ENCODE measurements at places on chromosomes 7 and 10.
A peak's percentile ranks its signal among the peaks of the same experiment; 100 is the strongest.

DNA sequence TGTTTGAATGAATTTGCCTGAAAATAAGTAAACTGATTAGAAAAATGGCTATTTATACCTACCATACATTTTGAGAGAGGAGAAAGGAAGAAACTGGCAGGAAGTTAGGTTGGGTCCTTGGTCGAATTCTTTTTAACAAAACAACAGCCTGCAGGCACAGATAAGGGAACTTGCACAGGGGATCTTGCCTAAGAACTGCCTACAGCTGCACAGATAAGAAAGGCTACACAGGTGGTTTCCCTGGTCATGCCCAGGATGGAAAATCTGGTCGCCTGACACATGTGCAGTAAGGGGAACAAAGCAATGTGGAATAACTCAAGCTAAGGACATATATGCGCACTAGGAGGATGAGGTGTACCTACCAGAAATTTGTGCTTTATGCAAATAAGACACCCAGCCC lies 732.1 kb upstream of the POT1 start:
- no peak for DNase-seq

- DNase-seq: no peak
Measured at GRCh38 chr7:55252386-55252785, 112.8 kb upstream of the LANCL2 start.

GRCh38 chr7:121531175-121532070 lies 135.3 kb upstream of the FAM3C start:
- DNase-seq: no peak

DNA sequence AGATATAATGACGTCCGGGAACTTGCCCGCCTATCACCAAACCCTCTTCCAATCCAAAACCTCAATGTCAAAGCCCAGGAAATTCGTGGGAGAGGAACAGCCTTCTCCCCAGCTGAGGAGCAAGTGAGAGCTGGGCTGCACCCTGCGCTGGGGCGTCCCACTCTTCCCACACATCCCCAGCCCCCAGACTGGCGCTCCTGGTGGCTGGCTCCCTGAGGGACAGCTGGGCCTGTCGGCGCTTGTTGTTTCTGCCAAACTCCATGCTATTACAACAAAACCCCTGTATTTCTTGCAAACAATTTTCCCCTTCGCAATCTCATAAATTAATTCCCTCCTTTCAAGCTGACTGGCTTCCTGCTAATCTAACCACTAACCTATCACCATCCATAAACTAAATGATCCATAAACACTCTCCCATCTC lies 53.0 kb downstream of the GRID1 start:
- no peak for DNase-seq

GRCh38 chr10:7969623-7970022 lies 84.9 kb upstream of the GATA3 start:
- DNase-seq: no peak

DNA sequence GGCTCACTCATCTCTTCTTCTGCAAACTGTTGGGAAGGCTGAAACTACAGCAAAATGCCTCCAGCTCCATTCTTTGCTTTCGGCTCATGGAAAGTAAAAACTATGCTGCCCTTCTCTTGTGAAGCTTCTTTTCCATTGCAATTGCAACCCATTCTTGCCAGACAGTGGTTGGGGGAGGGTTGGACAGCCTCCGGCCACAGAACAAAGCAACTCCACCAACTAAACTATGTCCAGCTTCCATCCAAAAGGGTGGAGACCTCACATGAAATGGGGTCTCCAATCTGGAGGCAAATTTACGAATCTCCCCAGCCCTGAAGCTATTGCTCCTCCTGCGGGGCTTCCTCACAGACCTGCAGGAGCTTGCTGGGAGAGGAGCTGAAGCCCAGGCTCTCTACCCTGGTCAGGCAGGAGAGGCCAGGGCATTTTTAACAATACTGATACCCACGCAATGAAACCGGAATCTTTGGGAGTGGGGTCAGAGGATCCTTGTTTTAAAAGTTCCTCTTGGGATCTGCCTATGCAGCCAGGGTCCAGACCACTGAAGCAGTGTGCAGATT lies 549 bp downstream of the GPNMB start:
- no peak for DNase-seq

GRCh38 chr10:91788527-91788926 lies 9.7 kb upstream of the TNKS2 start:
- DNase-seq: no peak

- no peak for DNase-seq
Measured at GRCh38 chr10:77526868-77527617, 110.6 kb downstream of the KCNMA1 start.

- DNase-seq: no peak
Measured at GRCh38 chr7:42878303-42878702, 33.6 kb downstream of the C7orf25 start.

DNA sequence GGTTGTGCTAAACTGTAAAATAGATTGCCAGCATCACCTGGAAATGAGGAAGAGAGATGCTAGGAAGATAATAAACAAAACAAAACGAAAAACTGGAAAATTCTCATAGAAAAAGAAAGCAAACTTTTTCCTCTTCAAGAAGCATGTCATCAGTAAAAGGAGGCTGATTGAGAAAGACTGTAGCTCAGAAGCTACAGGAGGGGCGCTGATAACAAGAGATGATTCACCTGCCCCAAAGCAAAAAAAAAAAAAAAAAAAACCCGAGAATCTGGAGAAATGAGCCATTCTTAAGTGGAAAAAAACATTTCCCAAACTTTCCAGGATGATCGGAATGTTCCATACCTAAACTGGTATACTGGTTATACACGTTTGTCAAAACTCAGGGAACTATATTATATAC lies 130.5 kb upstream of the C1QL3 start:
- no peak for DNase-seq

- no peak for DNase-seq
Measured at GRCh38 chr10:132544744-132545658, 7.4 kb downstream of the INPP5A start.

- no peak for DNase-seq
Measured at GRCh38 chr7:121272676-121273075, 56.1 kb upstream of the WNT16 start.

GRCh38 chr10:11213137-11213536 lies 195.5 kb downstream of the CELF2 start:
- DNase-seq: no peak

DNA sequence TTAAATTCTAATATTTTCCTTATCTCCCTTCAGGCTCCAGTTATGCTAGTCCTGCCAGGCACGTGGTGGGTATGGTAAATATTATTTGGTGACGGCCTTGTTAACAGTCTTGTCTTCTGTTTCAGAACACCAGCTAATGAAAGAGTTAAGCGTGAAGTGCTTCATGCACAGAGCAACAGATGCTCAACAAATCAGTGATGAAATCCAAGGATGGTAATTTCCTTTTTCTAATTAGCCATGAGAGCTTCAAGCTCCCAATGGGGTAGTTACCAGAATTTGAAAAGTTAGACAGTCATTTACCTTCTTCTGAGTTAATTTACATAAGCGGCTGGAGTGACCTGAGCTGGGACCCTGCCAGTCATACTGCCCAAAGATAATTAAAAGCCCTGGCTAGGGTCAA lies 1.9 kb upstream of the OTUD1 start:
- no peak for DNase-seq

- DNase-seq: no peak
Measured at GRCh38 chr10:17657103-17657500, 13.2 kb downstream of the STAM start.

- no peak for DNase-seq
Measured at GRCh38 chr10:26543567-26544306, 105.6 kb downstream of the APBB1IP start.

DNA sequence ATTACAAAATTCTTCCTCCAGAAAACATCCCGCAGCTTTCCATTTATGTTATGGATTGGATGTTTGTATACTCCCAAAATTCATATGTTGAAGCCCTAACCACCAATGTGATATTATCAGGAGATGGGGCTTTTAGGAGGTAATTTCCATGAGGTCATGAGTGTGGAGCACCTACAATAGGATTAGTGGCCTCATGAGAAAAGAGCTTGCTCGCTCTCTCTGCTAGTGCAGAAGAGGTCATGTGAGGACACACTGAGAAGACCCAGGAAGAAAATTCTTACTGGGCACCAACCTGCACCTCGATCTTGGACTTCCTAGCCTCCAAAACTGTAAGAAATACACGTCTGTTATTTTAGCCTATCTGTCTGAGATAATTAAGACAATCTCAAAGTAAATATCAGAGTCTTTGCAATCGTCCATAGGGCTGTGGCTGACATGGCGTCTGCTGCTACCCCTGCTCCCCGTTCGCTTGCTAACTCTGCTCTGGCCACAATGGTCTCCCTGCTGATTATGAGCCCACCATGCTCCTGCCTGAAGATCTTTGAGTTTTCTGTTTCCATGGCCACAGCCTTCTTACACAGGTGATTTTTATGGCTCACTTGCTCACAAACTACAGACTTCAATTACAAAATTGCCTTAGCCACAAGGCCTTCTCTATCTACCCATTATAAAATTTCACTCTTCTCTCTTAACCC lies 333.3 kb downstream of the CACNA2D1 start:
- DNase-seq: no peak

DNA sequence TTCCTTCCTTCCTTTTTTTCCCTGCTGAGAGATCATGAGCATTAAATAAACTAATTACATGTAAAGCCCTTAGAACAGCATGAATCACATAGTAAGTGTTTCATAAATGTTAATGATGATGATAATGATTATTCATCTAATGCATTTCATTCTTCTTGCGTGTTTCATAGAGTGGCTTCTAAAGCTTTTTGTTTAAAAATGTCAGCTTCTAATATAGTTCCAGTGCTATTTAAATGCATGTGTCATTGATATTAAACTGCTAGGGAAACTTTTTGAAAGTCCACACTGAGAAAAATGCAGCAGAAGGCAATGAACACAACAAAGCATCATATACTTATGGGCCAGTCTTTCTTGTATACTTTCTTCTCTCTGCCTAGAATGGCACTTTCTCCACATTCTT lies 894.8 kb downstream of the REEP3 start:
- no peak for DNase-seq

GRCh38 chr10:46520381-46520780 lies 36.1 kb downstream of the GPRIN2 start:
- peak; percentile 31 for DNase-seq

GRCh38 chr7:115933471-115933870 lies 97.1 kb downstream of the TFEC start:
- no peak for DNase-seq

DNA sequence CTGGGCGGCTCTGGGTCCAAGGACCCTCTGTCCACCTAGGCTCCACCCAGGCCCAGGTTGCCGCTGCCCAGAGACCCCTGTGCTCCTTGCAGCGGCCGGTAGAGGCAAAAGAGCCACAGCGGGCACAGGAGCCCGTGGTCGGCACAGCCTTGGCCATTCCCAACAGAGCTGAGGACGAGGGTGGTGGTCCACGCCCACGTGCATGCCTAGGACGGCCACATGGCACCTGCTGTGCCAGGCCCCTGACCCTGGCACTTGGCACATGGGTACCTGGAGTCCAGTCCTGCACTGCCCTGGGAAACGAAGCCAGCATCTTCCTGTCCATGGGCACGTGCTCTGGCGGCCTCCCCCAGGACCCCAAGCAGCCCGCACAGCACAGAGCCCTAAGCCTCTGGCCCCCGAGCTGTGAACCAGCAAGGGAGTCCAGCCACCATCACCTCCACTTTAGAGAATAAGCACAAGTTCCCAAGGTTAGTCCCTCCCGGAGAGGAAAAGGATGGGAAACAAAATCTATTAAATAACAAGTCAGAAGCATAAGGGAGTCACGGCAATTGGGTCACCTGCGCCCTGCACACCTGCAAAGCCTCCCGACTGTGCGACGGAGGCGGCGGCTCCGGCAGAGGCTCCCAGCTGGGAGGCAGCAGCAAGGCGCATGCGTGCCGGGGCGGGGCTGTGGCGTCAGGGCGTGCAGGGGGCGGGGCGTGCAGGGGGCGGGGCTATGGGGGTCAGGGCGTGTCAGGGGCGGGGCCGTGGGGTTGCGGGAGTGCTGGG lies 59.1 kb downstream of the STK32C start:
- peak; percentile 43 for DNase-seq

GRCh38 chr10:85614566-85614965 lies 752.0 kb downstream of the GRID1 start:
- DNase-seq: no peak

GRCh38 chr10:26733750-26734568 lies 36.5 kb downstream of the PDSS1 start:
- DNase-seq: no peak

- DNase-seq: no peak
Measured at GRCh38 chr10:44995914-44996669, 4.6 kb upstream of the ZNF22 start.

DNA sequence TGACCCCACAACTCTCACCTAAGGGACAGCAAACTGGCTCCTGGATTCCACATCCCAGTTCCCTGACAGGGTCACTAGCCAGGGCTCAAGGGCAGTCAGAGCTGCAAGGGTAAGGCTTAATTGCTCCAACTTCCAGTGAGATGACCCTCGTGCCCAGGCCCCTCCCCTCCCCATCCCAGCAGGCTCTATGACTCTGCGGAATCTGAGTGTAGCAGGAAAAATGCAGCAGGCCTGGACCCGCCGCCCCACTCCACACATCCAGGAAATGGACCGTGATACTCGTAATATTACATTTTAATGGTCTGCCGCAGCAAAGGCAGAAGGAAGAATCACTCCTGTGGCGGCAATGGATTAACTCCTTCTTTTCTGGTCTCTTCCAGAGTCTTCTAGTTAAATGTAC lies 91.7 kb upstream of the CHST15 start:
- DNase-seq: no peak

DNA sequence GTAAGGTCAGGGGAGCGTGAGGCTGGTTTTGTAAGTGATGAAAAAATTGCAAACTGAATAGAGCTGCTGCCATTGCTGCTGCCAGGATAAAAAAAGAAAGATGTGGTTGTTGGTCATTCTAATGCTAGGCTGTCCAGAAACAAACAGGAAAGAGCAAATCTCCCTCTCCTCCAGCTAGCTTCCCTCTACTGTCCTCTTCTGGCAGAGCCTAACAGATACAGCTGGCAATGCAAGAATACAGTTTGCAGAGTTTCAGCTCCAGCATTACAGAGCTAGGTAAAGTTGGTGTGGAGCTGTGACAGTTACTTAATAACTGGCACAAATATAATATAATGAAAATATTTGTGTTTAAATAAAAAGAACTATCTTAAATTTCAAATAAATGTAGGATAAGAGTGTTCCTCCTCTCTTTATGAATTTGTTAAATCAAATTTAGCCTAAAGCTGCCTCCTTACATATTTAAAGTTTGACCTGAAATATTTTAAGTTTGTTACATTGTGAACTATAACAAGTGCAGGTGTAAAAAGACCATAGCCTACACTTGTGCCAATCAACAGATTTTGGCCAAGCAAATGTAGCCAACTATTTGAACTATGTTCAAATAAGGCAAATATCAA lies 407.7 kb downstream of the SH2D4B start:
- no peak for DNase-seq
